ENCODE measurements at places on chromosomes 2 and 18. TPM values are rescaled to one million over a fixed set of nuclear protein-coding genes. Genes with fewer than 3 reads are reported as not detected.

DNA sequence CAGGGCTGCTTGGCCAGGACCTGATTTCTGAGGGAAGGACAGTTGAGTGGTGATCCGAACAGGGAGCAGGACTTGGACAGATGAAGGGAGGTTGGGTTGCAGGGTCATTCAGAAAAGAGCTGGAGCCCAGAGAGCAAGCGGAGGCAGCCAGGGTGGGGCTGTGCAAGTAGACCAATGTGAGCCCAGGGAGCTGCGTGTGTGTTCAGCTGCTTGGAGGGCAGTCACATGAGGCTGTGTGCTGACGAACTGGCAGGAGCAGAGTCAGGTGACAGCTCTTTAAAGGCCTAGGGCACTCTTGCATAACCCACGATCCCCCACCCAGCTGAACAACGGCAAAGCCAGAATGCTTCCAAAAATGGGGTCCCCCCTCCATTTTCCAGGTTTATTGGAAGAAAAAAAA is 4.6 kb upstream of the MLPH start:
- DNase-seq, result no peak

DNA sequence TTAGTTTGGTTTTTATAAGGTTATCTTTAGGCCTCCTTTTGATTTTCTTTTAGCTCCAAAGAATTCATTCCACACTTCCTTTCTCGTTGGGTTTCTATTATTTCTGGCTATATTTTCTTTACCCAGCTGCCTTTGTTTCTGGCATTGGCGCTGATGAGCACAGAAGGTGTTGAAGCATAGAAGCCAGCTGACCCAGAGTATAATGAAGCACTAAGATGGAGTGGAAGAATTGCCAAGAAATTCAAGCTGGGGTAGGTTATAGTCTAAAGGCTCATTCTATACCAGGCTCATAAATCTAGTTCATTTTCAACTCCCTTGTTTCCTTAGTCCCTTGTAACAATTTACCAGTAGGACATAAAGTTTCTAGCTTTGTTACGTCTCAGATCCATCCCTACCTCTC is 169.5 kb downstream of the HRH4 start:
- no peak for DNase-seq

GRCh38 chr18:67876871-67877270 is 360.4 kb upstream of the DSEL start:
- no peak for DNase-seq

GRCh38 chr2:186044761-186045160 is 306.2 kb downstream of the FSIP2 start:
- no peak for DNase-seq

- no peak for DNase-seq
Measured at GRCh38 chr2:158339513-158339912, 117.0 kb downstream of the CCDC148 start.

DNA sequence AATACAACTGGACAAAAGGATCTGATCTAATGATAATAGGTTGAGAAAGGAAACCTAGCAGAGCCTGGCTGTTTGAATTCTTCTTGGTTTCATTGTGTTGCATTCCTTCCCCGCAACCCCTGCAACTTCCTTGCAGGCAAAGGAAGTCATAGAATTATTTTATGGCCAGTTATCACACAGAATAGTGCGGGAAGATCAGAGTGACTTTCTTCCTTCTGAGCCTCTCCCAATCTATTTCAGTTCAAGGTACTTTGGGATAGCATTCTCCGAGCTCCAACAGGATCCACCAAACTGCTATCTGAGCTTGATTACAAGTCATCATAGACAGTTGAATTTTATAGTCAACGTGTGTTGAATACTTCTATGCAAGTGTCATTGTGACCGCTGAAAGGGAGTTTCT is 441.1 kb downstream of the DCC start:
- DNase-seq, result no peak

DNA sequence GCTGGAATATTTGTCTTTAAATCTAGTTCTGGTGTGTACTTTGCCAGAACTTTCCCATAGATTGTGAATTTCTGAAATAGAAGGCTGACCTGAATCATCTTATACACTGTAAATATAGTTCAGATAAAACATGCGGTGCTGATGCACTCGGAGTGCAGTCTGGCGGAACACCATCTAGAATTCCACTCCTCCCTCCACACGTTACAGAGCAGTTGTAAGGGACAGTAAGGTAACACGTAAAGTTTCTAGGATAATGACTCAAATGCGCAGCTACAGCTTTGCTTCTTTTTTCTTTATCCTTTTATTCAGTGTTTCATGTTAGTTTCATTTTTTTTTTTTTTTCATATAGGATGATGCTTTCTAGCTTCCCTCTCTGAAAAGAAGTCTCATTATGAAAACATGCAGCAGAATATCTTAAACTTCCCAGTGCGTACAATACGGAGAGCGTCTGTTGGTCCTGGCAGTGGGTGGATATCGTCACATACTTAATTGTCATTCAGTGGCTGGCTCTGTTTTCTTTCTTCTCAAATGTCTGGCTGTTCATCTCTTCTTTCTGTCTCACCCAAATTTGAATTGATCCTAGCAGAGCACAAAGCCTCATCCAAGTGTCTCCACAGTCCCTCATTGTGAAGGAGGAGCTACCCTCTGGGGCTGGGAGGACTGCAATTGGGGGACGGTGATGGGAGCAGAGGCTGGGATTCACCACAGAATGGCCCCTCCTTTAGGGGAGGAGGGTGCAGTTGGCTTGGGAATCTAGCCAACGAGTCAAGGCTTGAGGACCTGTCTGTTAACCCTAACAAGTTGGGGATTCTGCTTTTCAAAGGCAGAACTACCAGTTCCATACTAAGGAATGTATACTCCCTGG is 138.8 kb downstream of the MYT1L start:
- DNase-seq, result no peak

DNA sequence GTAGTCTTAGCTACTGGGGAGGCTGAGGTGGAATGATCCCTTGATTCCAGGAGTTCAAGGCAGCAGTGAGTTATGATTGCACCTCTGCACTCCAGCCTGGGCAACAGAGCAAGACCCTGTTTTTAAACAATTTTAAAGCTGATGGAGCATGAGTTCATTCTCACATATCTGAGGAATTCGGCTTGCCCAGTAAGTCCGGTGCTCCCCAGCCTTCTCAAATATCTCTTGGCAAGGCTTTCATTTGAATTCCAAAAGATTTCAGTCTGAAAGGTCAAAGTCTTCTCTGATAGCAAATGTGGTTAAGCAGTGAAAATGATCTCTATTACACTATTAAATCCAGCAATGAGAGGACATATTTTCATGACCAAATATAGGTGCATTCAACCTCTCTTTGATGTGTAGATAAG is 27.9 kb downstream of the PIEZO2 start:
- DNase-seq, result no peak

DNA sequence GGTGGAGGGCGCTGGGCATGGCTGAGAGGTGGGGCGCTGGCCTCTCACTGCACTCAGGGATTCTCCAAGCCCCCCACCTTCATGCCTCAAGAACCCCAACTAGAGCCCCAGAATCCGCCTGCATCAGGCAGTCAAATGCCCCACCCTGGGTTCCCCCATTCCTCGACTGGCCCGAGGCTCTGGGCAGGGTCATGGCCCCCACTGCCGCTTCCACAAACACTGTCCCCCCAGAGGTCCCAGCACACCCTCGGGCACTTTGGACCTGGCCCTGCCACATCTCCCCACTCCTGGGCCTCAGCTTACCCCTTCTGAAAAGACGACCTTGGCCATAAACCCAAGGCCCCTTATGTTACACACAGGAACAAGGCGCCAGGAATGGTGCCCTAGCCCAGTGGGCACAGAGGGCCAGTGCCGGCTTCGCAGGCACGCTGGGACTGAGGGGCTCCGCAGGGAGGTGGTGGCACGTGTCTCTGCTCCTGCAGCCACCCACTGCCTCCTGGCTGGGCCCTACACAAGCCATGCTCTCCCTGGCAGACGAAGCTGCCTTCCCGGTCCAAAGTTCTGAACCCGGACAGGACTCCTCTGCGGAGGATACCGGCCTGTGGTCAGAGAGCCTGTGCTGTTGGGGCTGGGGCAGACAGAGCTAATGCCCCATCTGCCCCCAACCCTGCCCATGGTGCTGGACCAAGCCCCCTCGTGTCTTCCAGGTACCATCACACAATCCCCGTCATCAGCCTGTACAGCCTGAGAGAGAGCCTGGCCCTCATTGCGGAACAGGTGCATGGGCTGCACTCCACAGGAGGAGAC is 6.8 kb downstream of the AGXT start:
- DNase-seq, result no peak

GRCh38 chr2:171855401-171855800 is 38.6 kb downstream of the SLC25A12 start:
- no peak for DNase-seq

GRCh38 chr18:59249199-59249774 is 24.0 kb downstream of the RAX start:
- no peak for DNase-seq

DNA sequence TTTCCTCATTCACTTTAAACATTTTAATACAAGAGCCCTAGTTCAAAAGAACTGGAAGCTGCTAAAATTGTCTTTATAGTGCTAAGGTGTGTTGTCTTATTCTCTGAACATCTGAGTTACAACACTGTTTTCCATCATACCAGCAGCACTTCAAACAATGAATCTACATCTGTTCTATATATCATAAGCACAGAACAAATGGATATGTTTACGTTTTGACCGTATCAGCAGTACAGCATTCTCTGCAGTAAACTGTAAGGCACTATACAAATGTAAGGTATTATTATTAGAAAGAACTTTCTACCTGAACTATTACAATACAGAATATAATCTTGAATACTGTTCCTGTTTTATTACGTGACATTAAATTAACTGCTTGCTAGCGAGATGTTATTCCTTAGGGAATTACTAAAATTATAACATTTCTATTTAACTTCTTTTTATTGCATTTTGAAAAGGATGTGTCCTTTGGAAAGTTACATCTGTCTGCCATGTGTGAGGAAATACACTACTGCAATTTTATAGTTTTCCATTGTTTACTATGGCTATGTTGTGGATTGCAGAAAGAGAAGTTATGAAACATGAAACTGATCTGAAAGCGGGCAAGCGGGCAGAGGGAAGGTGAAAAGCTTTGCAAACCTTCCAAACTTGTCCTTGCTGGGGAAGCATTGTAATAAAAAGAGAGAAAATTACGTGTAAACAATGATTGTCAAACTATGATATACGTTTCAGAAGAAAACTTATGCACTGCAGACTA is 13.7 kb downstream of the NCKAP1 start:
- DNase-seq, result no peak

- no peak for DNase-seq
Measured at GRCh38 chr18:54327818-54328217, 29.8 kb downstream of the STARD6 start.

Gene TRIM43
- not detected for total RNA-seq

Gene KCNK3
- total RNA-seq, result 8.5 TPM

Gene TMEM17
- 2.6 TPM for total RNA-seq

Gene LIMS4
- total RNA-seq, result 2.4 TPM

Gene ITSN2
- total RNA-seq, result 31.7 TPM

Gene ATP9B
- total RNA-seq, result 27.3 TPM

Gene GPR39
- total RNA-seq, result 0.42 TPM

Gene CHRNG
- total RNA-seq, result not detected

Gene KHK
- total RNA-seq, result 2.4 TPM

Gene TMEM178A
- total RNA-seq, result 1.6 TPM

Gene ELP2
- 93.4 TPM for total RNA-seq

Gene ALPP
- total RNA-seq, result not detected
